ENCODE measurements at places on chromosomes 6 and 20.

- no peak for DNase-seq
Observed at GRCh38 chr6:89007209-89008000, 44.0 kb upstream of the RNGTT start.

DNA sequence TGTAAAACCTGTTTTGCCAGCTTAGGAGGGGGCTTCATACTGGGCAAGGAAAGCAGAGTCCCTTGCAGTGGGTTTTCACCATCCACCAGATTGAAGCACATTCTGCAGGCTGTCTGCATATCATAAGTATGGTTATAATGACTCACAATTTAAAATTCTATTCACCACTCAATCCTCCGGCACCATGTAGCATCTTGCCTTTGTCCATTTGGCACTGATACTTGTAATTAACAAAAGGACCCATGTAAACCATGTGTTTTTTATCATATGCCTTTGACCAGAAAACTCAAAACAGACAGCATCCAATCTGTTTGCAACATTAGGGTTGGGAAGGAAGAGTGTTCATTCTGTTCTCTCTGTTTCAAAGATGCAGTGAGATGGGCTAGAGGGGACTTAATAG is 3.0 kb downstream of the CD83 start:
- DNase-seq: no peak

GRCh38 chr6:131937703-131938631 is 13.2 kb downstream of the CCN2 start:
- DNase-seq: no peak

- DNase-seq: no peak
Observed at GRCh38 chr6:121771937-121772720, 336.7 kb downstream of the GJA1 start.

DNA sequence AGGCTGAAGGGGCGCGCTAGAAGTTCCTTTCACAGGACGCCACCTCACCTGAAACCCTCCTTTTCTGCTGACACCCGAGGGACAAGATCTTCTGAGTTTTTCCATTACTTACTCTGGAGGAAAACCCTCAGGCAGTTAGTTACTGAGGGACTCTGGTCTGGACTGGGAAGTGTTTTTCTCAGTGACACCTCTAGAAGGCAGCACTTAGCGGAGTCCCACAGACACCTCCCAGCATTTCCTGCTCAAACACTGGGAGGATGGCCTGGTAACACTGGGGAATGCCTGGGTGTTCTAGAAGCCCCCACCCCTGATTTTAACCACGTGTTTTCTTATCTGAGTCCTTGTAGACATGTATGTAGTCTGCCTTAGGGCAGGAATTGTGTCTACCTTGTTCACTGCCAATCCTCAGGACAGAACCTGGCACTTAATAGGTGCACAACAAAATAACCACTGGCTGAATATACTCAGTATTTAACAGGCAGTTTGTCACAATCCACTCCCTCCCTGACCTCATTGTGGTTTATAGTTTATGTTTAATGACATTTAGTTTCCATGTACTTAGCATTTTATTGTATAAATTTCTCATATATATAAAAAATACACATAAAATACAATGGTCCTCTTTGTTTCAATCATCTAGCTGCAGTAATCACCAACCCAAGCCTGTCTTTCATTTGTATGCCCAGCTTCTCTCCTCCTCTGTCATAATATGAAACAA is 4.8 kb downstream of the GSTA3 start:
- no peak for DNase-seq

DNA sequence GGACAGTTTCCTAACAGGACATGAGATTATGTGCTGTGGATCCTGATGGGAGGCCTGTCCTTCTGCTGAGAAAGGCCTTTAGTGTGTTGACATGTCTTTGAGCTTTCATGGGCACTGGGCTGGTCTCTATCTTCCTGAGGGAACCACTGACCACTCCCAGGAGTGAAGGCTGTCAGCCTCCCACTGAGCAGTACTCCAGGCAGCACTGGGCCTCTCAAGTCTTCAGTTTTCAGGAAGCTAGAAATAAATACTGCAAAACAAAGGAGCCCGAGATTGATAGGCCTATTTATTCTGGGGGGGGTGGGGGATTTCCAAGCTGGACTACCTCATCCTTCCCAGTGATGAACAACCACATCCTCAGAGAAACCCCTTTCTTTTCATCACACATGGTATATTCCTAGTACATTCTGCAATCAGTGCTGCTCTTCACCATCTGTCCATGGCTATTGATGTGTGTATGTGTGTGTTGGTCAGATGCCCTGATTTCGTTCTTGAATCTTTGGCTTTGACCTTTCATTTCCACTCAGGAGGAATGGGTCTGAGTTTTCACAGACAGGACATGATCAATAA is 180.9 kb upstream of the SPTLC3 start:
- no peak for DNase-seq

- DNase-seq: no peak
Observed at GRCh38 chr6:10098756-10099528, 315.9 kb downstream of the TFAP2A start.

GRCh38 chr20:37925265-37926165 is 22.6 kb downstream of the VSTM2L start:
- DNase-seq: no peak

DNA sequence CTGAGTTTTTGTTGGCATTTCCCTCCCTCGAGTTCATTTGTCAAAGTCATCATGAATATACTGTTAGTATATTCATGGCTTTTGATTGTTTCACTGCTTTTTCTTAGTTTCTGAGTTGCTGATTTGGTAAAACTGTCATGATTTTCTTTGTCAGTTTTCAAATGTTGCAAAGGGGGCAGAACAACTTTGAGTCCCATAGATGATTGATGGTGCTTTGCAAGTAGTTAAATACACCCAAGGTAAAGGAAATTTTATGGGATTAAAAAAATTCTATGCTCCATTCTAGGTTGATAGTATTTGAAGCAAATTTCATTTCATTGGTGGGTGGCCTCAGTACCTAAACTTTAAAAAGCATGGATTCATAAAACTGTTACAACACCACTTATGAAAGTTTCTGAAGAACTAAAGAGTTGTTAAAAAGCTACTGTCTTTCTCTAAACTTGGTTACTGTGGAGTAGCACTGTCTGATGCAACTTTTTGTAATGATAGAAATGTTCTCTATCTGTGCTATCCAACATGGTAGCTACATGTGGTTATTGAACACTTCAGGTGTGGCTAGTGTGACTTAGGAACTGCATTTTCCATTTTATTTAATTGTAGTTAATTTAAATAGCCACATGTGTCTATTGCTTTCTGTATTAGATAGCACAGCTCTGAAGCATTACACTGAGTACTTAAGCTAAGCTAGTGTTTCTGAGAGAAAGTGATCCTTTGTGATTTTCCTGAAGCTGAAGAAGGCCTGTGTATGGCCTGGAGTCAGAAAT is 153.6 kb downstream of the ZFAND3 start:
- DNase-seq: no peak

GRCh38 chr20:20075032-20075431 is 22.7 kb downstream of the CFAP61 start:
- DNase-seq: no peak

DNA sequence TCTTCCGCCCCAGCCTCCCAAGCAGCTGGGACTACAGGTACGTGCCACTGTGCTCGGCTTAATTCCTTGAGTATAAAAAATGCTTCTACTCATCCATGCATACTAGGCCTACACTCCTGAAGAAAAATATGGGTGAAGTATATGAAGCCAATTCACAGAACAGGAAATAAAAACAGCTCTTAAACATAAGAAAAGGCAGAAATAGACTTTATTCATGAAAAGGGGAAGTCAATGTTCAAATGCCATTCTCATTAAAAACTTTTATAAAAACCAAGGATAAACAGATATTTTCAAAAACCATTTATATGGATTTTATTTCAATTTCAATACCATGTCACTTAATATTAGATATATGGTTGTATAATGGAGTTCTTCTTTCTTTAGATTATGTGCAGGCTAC is 18.3 kb downstream of the SERPINB9 start:
- DNase-seq: no peak

DNA sequence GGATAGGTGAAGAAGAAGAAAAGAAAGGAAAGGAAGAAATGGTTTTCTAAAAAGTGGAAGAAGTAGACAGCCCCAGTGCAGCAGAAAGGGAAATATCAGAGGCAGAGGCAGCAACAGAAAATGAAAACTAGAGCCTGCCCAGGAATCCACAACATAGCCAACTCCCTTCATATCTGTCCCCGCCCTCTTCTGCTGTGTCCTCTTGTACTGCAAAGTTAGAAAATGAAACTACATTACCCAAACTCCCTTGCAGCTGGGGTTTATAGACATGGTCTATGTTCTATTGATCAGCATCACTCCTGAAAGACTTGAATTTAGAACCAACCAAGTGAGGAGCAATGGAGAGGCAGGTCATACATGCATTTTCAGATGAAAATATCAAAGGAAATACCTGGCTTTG is 200.5 kb upstream of the PHACTR1 start:
- no peak for DNase-seq

- DNase-seq: no peak
Observed at GRCh38 chr20:2311329-2311728, 15.5 kb downstream of the TGM3 start.

- no peak for DNase-seq
Observed at GRCh38 chr6:52984247-52984646, 10.8 kb downstream of the GSTA4 start.

DNA sequence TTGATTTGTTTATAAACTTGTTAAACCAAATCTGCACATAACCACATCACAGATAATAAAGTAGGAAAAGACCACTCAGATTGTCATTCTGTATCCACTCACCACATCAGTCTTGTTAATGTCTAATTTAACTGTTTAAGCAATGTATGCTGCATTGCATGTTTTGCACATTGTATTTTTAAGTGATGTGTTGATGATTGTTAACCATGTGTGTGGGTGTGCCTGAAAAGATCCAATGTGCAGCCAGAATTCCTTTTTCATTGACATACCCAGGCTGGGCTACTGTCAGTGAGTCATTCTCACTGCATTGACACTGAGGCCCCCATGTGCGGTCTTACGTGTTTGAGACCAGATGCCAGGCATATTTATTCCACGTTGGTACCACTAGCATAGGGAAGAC is 167.3 kb downstream of the TRMT11 start:
- DNase-seq: no peak

DNA sequence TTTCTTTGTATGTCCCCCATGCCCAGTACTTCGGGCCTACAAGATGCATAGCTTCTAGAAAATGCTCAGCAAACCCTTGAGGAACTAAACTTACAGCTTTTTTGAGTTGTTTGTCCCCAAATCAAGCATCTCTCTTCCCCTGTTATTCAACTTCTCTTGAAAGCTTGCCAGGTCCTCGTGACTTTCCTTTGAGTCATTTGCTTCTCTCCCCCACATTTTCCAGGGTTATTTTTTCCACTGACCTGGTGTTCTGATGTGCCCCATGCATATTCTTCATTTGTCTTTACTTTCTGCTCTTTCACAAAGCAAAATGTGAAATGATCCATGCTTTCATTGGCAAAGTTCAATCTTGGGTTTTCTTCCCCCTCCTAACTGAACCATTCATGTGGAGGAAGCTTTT is 204.8 kb downstream of the TFAP2A start:
- no peak for DNase-seq

- no peak for DNase-seq
Observed at GRCh38 chr20:64113444-64113775, 6.0 kb upstream of the NPBWR2 start.

DNA sequence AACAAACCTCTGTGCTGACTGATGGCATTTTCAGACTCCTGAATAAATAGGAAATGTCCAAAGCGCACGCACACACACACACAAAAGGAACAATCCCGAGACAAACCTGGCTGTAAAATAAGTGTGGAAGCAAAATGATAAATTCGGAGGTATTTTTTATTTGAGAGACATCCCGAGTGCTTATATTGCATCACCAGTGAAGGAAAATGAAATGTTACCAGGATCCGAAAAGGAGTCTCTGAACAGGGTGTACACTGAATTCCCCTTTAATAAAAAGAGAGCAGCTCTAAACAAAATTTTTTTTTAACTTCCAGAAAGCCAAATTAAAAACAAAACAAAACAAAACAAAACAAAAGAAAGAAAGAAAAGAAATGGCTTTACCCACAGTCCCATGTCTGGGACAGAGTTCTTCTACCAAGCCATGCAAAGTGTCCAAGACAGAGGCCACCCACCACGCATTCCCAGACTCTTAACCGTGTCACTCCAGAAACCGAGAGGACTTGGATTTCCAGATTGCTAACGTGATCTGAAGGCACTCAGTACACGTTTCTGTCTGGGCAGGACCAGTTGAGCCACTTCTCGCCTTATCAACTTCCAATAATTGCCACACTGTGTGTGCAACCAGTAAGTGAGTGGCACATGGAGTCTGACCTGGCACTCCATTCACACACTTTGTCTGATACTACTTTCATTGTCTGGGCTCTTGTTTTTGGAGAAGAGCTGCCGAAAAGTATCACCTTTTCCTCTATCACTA is 817 bp downstream of the ME1 start:
- no peak for DNase-seq

GRCh38 chr6:34684364-34684763 is 12.2 kb downstream of the ILRUN start:
- no peak for DNase-seq

GRCh38 chr6:7035837-7036249 is 71.9 kb upstream of the RREB1 start:
- DNase-seq: no peak

DNA sequence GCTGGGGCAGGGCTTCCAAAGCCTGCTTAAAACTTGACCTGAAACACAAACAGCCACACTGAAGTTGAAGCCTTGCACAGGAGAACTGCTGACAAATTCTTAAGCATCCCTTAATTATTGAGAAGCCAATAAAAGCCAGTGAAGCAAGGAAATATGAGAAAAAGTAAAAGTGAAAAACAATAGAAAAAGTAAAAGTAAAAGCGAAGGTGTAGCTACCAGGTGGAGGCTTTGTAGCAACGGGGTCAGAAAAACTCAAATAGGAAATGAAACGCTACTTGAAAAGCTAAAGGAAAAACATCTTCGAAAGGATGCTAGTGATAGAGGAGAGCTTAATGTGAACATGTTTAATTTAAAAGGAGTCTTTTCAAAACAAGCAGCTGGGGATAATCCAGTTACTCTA is 97.4 kb downstream of the IRF4 start:
- no peak for DNase-seq

- DNase-seq: no peak
Observed at GRCh38 chr6:1346101-1346500, 34.2 kb downstream of the FOXQ1 start.

DNA sequence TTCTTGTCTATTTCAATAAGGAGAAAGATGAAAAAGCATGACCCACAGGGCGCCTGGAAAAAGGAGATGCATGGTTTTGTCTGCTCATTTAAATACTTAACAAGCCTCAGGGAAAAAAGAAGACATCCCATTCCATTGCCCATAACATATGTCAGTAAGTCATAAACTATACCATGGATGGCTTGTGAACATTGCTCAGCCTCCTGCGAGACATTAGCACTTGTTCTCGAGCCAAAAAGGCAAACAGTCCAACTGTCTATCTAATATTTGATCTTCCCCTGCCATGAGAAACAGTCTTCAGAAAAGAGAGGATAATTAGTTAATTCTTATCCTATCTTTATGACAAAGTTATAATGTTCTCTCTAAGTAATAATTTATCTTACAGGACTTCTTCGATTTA is 527.4 kb downstream of the HACE1 start:
- DNase-seq: no peak

GRCh38 chr20:2236256-2236655 is 59.5 kb upstream of the TGM3 start:
- no peak for DNase-seq

GRCh38 chr6:155493026-155493693 is 37.5 kb upstream of the NOX3 start:
- DNase-seq: no peak

Data from stimulated activated CD8-positive, alpha-beta memory T cell treated with anti-CD3 and anti-CD28 coated beads, Interleukin-7, amount 100 ng/mL, for 1 hour (primary cell).